ENCODE measurements at places on chromosomes 7 and 10. TPM values are rescaled to one million over a fixed set of nuclear protein-coding genes. Genes with fewer than 3 reads are reported as not detected.

DNA sequence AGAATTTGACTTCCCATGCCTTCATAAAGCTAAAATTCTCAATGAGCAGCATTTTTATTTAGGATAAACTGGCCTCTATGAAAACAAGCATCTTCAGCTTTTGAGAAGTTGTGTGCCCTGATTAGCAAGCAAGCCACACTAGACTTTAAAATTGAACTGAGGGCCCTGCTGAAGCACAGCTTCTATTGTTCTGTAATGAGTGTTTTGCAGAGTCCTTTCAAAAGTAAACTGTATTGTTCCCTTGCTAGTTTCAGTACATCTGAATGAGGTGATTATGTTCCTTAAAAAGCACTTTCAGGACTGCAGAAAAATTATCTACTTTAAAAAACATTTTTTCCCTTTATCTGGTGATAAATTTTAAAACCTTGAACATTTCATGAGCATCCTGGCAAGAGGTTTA is 113.3 kb upstream of the PRPS1L1 start:
- DNase-seq = no peak

The EBLN1 gene
- not detected for total RNA-seq

DNA sequence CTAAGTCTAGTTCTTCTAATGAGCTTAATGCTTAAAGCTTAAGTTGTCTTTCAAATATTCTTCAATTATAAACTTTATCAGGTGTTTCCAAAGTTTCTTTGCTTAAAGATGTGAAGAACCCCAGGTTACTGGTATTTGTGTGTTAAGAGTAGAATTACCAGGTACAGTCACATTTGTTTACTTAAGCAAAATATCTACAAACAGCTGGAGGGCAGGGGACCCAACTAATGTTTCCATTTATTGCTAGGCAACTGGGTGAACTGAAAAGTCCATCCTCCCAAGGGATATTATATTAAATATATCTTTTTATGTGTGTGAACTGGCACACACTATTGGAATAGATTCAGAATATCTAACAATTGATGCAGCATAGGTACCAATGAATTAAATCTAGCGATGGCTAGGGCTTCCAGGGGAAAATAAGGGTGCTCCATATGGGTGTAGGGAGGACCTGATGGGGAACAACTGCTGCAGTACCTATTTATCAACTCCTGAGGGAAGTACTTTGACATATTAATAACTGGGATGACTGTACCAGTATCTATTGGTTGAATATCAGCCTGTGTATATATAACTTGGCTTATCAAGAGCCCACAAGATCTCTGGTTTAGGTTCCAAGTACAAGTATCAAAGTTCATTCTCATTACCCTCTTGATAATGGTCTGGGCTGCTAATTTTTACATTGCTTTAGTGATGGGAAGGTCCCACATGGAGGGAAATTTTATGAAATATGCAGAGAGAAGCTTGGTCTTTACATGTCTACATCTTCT is 10.3 kb upstream of the AGR3 start:
- no peak for DNase-seq

- DNase-seq = no peak
Observed at GRCh38 chr10:74044419-74044818, 46.5 kb downstream of the VCL start.

DNA sequence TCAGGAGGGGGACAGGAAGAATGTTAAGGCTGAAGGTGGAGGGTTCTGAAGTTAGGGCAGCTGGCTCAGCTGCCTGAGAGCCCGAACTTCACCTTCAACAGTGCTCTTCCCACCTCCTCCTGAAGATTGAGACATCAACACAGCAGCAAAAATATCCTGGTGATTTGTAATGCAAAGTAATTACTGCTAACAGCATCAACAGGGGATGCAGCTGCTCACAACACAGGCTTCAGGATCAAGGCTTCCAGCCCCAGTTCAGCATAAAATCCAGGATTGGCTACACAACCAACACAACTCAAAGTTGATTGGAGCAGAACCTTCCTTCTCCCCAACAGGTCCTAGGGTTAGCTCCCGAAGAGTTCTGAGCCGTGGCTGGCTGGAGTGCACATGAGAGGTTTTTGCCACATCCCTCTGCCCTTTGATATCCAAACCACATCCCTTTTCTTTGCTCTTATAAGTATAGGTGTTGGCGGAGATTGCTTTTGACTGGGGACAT is 242.4 kb downstream of the KIAA1217 start:
- DNase-seq = no peak

DNA sequence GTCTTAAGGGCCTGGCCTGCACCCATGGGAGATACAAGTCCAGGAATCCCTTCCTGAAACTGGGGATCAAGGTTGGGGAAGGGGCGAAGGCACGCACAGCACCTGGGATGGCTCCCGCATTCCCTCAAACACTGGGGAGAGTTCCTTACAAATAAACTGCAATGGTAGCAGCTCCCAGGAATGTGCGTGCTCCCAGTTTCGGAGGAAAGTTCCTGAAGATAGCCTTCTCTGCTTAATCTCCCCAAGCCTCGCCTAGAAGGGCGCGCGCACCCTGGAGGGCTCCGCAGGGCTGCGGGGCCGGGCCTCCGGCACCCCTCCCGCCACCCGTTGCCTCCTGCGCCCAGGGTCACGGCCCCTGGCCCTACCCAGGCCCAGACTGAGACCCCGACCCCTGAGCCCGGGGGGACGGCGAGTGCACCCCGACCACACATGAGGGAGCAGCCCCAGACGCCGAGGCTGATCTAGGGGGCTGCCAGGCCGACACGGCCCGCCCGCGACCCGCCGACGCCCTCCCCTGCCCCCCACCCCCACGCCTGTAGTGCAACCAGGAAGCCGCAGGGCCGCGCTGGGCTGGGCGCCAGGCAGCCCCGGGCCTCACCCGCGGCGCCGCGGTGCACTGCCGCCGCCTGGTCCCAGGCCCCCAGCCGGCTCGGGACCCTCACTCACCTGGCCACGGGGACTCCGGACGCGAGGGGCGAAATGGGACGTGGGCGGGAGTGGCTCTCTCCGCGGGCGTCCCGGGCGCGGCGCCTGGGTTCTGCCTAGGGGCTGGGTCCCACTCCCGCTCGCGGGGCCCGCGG is 460 bp downstream of the ANXA11 start:
- DNase-seq = peak; percentile 84

GRCh38 chr7:91784469-91784868 is 96.0 kb downstream of the MTERF1 start:
- DNase-seq = no peak

The FGL2 gene
- 13.0 TPM for total RNA-seq

The ASZ1 gene
- total RNA-seq = not detected

The CFAP70 gene
- 1.4 TPM for total RNA-seq

GRCh38 chr10:23474626-23475025 is 35.8 kb downstream of the OTUD1 start:
- DNase-seq = no peak

DNA sequence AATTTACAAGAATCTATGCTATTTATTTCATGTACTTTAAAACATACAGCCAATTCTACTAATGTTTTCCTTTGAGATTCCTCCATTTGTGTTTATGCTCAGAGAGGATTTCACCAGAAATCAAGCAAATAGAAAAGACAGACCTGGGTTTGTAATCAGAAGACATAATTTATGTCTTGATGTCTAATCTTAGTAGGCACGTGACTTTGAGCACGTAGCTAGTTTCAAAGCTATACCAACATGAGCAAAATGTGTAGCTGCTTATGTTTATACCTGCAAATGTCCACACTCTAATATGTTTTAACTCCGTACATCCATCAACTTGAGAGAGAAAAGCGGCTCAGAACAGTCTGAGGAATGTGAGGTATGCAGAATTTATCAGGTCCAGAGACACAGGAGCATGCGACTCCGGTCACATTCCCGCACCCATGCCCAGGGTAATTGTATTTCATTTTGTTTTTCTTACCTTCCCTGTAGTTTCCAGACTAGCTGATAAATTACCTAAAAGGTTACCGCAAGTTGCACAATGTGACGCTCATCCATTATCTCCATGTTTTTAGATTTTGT is 40.0 kb downstream of the SVOPL start:
- DNase-seq = no peak

GRCh38 chr7:112362731-112363131 is 87.5 kb upstream of the IFRD1 start:
- no peak for DNase-seq

GRCh38 chr10:2306081-2306480 is 568.8 kb upstream of the ADARB2 start:
- DNase-seq = no peak

DNA sequence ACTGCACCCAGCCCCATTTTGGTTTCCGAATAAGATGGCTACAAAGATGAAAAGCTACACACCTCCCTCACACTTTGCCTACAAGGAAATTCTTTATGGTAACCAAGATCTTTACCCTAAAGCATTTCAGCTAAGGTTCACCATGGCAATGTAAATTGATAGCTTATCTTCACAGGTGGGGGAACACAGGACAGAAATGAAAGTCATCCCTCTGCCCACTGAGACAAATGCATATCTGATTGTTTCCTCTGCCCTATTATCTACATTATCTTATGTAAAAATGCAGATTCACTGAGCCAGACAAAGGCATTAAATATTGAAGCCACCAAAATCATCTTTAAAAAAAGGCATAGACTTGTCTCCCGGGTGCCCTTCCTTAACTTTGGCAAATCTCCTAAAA is 3.2 kb upstream of the TMEM139 start:
- no peak for DNase-seq

- DNase-seq = no peak
Observed at GRCh38 chr10:133442191-133442966, 11.4 kb upstream of the SCART1 start.

The NSUN5 gene
- total RNA-seq = 16.6 TPM

DNA sequence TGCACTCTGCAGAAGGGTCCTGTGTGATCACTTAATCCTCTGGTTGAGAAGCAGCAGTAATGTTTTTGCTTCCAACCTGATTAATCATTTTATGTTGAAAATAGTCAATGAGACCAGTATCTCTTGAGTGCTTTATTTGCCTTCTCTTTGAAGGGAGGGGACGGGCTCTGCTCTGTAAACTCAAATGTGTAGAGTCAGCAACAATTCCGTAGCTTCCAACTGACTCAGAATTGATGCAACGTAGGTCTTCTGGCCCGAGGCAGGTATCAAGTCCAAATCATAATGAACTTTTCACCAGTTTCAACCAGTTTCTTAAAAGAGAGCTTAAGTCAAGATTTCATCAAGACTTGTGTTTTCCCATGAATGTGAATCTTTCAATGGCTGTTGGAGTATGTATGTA is 26.3 kb downstream of the GUSB start:
- DNase-seq = no peak

The ADO gene
- 16.3 TPM for total RNA-seq

The CALHM1 gene
- total RNA-seq = not detected

- no peak for DNase-seq
Observed at GRCh38 chr10:116905845-116906210, 56.5 kb downstream of the ENO4 start.

- DNase-seq = no peak
Observed at GRCh38 chr7:30505174-30505697, 607 bp upstream of the GGCT start.

The HMX2 gene
- not detected for total RNA-seq

DNA sequence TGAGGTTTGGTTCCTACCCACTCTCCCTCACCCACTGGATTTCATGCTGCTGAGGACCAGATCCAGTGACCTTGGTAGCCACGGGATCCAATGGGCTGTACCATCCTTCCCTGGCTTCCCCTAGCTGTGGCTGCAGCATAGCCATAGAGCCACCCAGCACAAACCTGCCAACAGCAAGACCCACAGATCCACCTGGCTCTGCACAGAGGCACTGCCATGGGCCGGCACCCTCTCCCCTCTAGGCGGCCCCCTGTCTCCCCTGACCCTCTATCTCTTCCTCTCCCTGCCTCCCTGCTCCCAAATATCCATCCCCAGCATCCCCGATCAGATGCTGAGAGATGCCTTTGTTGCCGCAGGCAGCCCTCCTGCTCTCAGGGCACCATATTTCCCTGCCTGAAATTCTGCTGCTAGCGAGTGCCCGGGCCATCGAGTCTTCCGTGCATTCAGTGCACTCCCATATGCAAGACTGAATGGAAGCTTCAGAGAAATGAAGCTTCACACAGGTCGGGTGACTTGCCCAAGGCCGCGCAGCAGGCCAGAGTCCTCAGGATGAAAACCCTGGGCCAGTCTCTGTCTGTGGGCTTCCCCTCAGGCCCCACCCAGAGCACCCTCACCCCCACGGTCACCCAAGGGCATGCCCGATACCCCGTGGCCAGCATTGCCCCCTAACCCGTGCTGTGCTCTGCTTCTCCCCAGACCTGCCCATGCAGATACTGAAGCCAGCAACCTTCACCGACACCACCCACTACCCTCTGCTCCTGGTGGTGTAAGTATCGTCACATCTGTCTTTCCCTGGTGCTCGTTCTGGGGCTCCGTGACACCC is 130.8 kb downstream of the PAXIP1 start:
- no peak for DNase-seq

The SLC26A3 gene
- not detected for total RNA-seq

The ATG9B gene
- not detected for total RNA-seq

The SPDYE1 gene
- total RNA-seq = not detected

- DNase-seq = no peak
Observed at GRCh38 chr10:132306864-132307751, 642 bp downstream of the STK32C start.

- DNase-seq = no peak
Observed at GRCh38 chr10:65394502-65395297, 1531.1 kb upstream of the LRRTM3 start.

GRCh38 chr10:101961591-101962498 is 94.1 kb downstream of the ARMH3 start:
- no peak for DNase-seq

The HOXA9 gene
- not detected for total RNA-seq

- peak; percentile 56 for DNase-seq
Observed at GRCh38 chr10:79392506-79393176, 45.4 kb downstream of the PPIF start.

- DNase-seq = no peak
Observed at GRCh38 chr10:62021978-62022802, 120.7 kb downstream of the ARID5B start.

DNA sequence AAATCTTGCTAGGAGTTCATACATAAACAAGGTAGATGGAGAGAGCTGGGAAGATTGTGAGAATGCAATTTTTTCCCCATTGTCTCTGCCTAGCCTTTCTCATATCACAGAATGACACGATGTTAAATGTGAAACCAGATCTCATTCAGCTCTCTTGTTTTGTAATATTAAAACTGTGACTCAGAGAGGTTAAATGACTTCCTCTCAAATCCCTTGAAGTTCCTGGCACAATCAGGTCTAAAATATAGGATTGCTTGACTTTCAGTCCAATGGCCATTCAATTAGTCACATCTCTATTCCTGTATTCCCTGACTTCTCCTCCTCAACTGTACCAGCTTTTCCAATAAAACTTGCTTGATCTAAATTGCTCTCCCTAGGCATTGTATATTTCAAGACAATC is 3.1 kb downstream of the ANKRD22 start:
- DNase-seq = no peak

- DNase-seq = no peak
Observed at GRCh38 chr7:36690514-36691187, 33.6 kb downstream of the AOAH start.

DNA sequence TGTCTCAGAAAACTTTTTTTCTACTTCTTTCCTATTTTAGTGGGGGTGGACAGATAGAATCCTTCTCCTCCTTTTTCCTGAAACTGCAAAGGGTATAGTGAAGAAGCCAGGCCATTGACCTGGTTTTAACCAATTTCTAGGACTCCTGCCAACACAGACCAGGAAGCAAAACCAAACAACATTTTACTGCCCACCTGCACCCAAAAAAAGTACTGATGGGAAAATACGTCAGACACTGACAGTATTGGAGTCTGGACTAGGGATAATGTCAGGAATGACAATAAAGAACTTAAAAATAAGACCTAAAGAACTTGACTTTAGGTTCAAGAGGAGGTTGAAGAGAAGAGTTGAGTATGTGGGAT is 5.0 kb upstream of the STEAP4 start:
- DNase-seq = no peak

Data from Right ventricle myocardium inferior (tissue), 1 donor.